ENCODE measurements at places on chromosomes 7 and 10. TPM values are rescaled to one million over a fixed set of nuclear protein-coding genes. Genes with fewer than 3 reads are reported as not detected.

DNA sequence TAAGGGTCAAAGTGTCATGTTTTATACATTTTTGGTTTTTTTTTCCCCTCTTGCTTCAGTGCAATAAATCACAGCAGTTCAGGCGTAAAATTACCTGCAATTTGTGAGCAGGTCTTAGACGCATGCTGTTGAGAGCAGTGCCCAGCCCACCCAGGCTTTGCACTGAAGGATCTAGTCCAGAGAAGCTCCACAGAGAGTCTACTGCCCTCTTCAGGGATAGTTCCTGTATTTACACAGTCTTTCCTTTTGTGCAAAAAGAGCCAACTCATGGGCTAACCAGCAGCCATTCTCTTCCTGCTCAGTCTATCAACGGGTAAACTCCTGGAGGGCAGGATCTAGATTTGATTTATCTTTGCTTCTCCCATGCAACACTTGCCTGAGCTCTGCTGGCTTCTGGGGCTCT, 82.2 kb upstream of the NAMPT start:
- peak; percentile 43 for DNase-seq

- no peak for DNase-seq
Measured at GRCh38 chr10:102652170-102652916, 8.1 kb downstream of the TRIM8 start.

DNA sequence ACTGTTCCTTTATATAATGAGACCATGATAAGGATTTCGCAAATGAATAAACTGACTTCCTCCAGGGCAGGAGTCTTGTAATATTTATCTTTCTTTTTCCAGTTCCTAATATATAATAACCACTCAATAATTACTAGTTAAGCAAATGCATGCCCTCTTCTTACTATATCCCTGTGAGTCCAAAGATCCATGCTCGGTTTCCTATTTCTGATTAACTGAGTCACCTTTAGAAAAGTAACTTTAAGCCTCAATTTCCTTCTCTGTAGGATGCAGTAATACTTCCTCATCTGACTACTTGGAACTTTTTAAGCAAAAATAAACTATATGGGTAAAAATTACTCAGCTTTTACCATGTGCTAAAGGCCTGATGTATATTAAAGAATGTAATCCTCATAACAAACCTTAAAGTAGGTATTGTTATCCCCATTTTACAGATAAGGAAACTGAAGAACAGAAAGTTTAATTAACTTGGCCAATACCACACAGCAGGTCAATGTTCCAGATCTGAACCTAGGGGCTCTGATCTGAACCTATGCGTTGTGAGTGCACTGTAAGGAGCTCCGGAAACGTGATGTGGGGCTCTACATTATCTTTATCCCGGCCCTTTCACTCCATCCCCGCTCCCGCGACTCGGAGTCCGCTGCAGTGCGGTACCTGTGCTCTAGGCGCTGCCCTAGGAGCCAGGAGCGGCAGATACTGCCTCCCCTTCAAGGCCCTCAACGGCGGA, 458 bp downstream of the COX15 start:
- no peak for DNase-seq

GRCh38 chr7:14047709-14048399, 58.4 kb upstream of the ETV1 start:
- DNase-seq: no peak

- no peak for DNase-seq
Measured at GRCh38 chr7:40570223-40570622, 435.4 kb downstream of the SUGCT start.

DNA sequence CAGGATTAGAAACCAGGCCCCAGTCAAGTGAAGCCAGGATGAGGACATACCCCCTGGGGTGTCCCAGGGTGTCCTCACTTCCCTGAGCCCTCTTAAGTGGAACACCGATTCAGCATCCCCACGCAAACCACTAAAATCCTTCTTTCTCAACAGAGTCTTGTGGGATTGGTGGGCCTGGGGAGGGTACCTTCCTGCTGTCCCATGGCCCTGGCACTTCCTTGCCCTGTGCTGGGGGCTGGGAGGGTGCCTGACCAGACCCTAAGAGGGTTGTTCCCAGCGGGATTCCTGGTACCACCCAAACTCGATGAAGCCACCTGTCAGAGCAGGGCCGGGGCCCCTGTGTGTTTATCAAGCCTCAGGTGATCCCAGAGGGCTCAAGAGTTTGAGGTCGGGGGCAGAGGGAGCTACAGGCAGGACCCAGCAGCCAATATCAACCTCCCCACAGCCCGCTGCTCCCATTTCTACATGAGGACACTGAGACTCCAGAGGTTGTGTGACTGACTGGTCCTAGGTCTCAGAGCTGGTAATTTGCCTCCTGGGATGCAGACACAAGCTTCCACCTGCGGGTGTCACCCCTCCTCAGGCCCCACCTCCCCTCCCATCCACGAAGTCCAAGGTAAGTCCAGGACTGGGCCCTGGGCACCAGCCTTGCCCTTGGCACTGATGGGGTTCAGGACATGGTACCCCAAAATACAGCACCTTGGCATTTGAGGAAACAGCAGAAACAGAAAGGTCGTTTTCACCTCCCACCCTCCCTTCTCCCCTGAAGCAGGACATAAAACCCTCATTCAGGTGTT, 31.4 kb downstream of the OAT start:
- no peak for DNase-seq

- no peak for DNase-seq
Measured at GRCh38 chr7:36153571-36154097, 580 bp downstream of the EEPD1 start.

- peak; percentile 32 for DNase-seq
Measured at GRCh38 chr7:114934086-114934485, 12.2 kb downstream of the MDFIC start.

DNA sequence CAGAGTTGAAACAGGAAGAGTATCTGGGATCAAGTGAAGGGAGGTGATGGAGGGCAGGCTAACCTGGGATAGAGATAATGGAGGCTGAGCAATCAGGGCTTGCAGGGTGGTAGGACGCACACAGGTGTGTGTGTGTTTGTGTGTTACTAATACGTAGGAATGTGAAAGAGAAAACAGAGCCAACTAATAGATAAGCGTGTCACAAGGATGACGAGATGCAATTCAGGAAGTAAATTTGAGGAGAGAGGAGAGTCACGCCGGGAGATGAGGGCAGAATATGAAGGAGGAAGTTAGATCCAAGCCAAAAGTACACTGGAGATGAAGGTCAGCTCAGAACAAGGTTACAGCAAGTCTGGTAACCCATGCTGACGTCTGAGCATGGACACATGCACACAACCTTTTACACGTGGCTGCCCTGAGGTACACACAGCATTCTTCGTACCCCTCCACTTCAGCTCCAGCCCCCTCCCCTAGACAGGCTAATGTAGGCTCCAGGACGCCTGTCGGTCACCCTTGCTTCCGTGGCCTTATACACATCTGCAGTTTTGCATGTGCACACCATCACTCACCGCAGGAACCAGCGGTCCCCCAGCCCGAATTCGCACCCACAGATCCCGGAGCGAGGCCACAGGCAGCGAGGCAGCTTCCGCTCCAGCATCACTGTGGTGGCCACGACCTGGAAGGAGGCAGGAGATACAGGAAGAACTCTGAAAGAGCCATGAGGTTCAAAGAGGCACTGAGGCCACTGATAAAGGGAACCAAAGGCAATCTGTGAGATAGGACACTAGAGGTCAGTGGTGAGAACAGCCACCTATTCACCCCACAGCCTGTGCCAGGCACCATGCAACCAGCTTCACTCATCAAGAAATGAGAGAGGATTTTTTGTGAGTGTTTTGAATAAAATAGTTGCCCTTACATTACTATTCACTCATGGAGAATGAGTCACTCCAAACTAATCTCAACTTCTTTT, 23.7 kb upstream of the TRPV6 start:
- DNase-seq: peak; percentile 8

DNA sequence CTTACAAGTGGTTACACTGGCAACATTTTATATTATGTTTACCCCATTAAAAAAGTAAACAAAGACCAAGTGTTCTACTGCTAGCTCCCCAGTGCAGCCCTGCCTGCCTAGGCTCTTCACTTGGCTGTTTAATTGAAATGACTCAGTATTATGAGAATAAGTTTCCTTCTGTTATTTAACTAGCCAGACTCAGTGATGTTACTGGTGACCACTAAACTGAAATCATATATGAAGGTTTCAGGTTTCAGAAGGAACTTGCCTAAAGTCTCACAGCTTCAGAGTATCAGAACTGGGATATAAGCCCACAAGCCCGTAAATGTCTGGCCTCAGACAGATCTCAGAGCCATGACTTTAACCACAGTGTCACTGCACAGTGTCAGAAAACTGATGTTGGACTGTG, 66.8 kb upstream of the EXOC4 start:
- no peak for DNase-seq

GRCh38 chr10:80454513-80455460, 677 bp downstream of the TSPAN14 start:
- peak; percentile 28 for DNase-seq

GPR15LG gene
- total RNA-seq: not detected

GRCh38 chr10:43772171-43772570, 123.5 kb upstream of the ZNF32 start:
- DNase-seq: no peak

DNA sequence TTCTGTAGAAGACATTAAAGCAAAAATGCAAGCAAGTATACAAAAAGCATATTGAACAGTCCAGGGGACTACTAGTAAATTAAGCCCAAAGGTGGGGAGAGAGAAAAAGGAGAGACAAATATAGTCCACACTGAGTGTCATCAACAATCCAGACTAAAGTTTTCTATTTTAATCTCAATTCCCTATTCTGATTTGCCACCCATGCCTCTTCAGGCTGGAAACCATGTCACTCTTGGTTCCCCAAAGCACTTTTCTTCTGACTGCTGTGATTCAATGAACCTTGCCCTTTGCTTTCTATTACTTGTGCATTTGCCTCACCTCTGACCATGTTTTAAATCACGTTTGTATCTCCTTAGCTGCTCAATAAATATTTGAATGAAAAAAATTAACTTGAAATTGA, 95.3 kb upstream of the AOAH start:
- DNase-seq: no peak

DNA sequence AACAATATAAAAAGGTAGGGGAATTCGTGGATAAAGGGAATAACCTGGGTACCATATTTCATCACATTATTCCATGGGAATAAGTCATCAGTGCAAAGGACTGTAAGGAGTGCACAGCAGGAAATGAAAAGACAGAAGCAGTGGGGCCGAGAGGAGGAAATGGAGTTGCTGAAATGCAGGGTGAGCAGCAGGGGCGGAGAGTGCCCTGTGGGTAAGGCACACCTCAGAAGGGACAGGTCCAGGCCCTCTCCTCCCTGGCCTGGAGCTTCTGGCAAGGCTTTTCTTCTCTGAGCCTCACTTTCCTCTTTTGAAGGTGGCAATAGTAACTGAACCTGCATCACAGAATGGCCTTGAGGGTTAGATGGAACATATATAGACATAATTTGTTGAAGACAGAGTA, 26.2 kb downstream of the IKZF1 start:
- DNase-seq: no peak

DNA sequence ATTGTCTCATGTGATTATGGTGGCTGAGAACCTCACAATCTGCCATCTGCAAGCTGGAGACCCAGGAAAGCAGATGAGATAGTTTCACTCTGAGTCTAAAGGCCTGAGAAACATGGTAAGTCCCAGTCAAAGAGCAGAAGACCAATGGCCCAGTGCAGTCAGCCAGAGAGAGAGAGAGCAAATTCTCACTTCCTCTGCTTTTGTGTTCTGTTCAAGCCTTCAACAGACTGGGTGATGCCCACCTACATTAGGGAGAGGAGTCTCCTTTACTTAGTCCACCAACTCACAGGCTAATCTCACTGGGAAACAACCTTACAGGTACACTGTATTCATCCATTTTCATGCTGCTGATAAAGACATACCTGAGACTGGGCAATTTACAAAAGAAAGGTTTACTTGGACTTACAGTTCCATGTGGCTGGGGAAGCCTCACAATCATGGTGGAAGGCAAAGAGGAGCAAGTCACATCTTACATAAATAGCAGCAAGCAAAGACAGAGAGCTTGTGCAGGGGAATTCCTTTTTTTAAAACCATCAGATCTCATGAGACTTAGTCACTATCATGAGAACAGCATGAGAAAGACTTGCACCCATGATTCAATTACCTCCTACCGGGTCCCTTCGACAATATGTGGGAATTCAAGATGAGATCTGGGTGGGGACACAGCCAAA, 4.7 kb upstream of the FRMPD2 start:
- no peak for DNase-seq

LLCFC1 gene
- not detected for total RNA-seq

- no peak for DNase-seq
Measured at GRCh38 chr7:47827871-47828270, 120.4 kb downstream of the PKD1L1 start.

DLG5 gene
- 42.7 TPM for total RNA-seq

- DNase-seq: peak; percentile 51
Measured at GRCh38 chr10:82668221-82668895, 793.4 kb downstream of the NRG3 start.

PNLIPRP1 gene
- total RNA-seq: not detected

ABI1 gene
- 18.6 TPM for total RNA-seq

DNA sequence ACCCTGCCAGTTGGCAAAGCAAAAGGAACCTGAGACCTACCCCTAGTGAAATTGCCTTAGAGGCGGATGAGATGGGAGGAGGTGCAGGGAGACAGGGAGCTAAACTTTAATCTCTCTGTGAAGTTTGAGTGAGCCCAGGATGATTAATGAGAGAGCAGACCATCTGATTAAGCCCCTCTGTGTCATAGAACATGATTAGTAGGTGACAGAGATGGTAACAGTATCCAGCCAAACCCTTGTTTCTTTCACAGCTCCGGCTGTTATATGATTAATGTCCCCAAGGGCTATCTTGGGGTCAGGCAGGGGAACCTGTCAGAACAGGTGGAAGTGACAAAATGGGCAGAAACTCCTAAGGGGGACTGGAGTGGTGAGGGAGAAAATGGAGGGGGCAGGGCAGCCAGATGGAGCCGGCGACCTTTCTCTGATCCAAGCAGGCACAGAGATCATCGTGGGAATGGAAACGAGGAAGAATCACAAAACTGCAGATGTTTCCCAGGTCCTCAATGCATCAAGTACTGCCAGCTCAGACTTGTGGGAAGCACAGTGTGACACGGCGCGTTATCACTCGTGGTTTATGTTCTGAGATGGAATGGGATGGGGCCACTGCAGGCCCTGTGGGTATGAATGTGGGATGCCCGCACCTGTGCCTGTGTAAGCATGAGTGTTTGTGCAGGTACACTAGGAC, 684.2 kb downstream of the LRMDA start:
- DNase-seq: no peak

DNA sequence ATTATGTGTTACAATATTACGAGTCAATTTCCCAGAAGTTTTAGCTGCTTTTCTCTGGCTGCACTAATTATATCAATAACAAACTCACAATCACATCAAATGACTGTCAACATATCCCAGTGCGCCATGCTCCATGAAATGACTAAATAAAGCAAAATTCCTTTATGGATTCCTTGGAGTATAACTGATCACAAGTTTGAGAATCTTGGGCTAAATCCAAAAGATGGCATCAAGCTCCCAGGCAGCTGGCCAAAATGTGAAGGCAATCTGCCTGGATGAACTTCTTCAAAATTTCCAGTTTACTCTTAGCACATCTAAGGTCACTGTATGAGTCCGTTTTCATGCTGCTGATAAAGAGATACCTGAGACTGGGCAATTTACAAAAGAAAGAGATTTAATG, 210.8 kb downstream of the CCSER2 start:
- peak; percentile 33 for DNase-seq

MUC12 gene
- not detected for total RNA-seq

- DNase-seq: peak; percentile 80
Measured at GRCh38 chr7:20013536-20013935, 203.6 kb downstream of the MACC1 start.

Data from fibroblast of the aortic adventitia (primary cell).